ENCODE measurements at places on chromosomes 11 and 22.

GRCh38 chr11:19651653-19652052, 61.0 kb upstream of the NAV2 start:
- DNase-seq = no peak

DNA sequence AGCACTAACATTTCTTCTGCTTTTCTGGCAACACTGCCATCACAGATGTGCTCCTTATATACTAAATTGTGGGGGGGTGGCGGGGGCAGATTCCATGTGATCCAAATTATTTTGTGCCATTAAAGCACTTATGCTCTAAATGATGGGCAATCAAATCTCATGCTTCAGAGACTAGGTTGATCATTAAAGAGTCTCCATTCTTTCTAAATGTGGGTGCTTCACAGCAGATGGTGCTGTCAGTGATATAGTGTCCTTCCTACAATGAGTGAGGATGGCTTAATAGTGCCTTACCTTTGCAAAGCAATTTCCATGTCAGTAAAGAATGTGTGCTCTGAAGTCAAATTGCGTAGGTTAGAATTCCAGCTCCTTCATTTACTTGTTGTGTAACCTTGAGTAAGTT, 589.8 kb downstream of the ETS1 start:
- no peak for DNase-seq

- no peak for DNase-seq
These were observed 7.1 kb upstream of the ADORA2A start for GRCh38 chr22:24420072-24420976.

- no peak for DNase-seq
These were observed 2.0 kb downstream of the MYH9 start for GRCh38 chr22:36385491-36386350.

GRCh38 chr11:1949302-1949701, 2.2 kb downstream of the MRPL23 start:
- no peak for DNase-seq

DNA sequence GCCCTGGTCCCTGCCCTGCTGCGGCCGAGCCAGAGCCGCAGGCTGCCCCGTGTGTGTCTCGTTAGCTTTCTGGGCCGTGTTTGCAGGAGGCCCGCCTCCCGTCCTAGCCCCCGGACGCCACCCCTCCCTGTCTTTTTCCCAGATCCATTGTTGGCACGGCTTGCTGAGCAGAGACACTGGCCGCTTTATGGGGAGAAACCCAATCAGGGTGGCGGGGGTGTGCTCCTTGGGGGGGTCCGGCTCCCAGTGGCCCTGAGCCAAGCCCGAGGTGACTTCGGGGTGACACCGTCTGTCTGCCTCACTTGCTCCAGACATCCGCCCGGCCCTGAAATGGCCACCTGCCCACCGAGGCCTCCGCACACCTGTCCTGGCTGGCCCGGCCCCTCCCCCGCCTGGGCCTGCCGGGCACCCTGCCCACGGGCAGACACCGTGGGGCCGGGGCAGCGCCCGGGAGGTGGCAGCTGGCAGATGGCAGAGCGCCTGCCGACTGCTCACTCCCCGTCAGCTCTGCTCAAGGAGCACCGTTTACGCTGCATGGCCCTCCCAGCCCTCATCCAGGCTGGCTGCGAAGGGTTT, 43.1 kb upstream of the PPARA start:
- DNase-seq = no peak

DNA sequence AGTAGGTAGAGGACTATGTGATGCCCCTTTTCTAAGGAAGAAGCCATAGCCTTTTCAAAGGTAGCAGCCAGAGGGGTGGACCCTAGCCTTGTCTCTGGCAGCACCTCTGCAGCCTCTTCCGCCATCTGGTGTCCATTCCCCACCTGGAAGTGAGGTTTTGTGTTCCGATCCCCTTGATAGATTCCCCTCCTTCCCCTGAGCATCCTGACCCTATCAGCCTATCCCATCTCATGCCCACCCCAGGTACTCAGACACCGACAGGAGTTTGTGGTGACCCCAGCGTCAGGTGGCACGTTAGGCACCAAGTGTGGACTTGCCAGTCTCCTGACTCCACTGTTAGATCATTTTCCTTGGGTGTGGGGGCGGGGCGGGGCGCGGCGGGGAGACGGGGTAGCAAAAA, 398 bp upstream of the FAM89B start:
- DNase-seq = peak; percentile 54

GRCh38 chr22:22954656-22955055, 67.0 kb downstream of the IGLL5 start:
- DNase-seq = no peak

DNA sequence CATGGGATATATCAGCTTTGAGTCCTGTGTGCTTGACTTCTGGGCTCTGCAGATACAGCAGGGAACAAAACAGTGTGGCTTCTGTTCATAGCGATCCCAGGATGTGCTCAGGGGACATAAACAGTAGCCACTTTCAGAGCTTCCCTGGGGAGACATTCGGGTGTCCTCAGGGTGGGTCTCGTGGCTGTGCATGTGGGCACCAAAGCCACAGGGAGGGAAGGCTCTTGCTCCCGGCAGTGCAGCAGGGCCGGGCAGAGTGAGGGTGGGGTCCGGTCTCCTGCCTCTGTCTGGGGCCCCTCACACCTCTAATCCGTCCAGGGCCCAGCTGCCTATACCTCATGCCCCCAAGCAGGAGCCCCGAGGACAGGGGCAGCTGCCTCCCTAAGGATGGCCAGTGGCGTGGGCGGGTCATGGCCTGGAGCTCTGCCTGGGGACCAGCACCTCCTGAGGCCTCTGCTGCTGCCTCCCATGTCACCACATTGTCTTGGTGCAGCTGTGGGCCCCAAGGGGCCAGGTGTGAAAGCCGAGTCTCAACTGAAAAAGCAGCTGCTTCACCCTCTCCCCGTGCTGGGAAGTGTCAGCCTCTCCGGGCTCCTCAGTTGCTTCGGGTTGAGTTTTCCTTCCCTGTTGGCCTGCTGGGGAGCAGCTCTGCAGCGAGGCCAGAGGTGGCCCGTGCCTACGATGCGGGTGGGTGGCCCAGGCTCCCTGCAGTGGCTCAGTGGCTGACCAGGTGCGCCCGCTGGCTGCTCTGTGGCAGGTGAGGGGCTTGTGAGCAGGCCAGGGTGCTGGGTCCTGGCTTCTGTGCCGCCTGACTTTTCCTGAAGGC, 3.8 kb downstream of the TPCN2 start:
- DNase-seq = no peak

- peak; percentile 8 for DNase-seq
These were observed 50.4 kb downstream of the TCP11L1 start for GRCh38 chr11:33089776-33090175.

DNA sequence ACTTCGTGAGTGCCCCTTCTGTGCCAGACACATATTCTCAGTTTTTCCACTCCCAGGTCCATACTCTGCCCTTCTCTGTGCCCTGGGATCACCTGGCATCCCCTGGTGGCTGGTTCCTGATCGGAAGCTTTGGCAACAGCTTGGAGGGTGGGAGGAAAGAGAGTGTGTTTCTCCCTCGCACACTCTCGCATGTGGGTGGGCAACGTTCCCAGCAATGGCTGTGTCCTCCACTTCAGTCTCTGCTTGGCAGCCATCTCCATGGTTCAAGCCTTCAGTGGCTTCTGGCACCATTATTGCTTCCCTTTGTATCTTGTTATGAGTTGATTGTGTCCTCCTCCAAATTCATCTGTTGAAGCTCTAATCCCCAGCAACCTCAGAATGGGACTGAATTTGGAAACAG, 342.7 kb upstream of the SYN3 start:
- DNase-seq = no peak

DNA sequence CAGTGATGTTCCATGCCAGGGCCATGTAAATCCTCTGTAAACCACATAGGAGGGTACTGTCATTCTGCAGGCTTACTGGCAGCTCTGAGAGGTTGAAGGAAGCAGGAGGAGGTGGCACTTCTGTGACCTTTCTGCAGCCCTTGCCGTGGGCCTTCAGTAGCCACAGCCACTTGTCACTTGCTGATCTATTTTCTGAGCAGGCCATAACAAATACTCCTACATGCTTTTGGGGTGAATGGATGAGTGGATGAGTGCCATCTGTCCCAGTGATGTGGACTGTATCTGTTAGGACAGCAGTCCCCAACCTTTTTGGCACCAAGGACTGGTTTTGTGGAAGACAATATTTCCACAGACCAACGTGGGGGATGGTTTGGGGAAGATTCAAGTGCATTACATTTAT, 10.2 kb downstream of the B3GNT6 start:
- no peak for DNase-seq

- DNase-seq = no peak
These were observed 53.4 kb upstream of the SCUBE2 start for GRCh38 chr11:9144828-9145227.

GRCh38 chr11:3755151-3755550, 42.2 kb downstream of the NUP98 start:
- no peak for DNase-seq

DNA sequence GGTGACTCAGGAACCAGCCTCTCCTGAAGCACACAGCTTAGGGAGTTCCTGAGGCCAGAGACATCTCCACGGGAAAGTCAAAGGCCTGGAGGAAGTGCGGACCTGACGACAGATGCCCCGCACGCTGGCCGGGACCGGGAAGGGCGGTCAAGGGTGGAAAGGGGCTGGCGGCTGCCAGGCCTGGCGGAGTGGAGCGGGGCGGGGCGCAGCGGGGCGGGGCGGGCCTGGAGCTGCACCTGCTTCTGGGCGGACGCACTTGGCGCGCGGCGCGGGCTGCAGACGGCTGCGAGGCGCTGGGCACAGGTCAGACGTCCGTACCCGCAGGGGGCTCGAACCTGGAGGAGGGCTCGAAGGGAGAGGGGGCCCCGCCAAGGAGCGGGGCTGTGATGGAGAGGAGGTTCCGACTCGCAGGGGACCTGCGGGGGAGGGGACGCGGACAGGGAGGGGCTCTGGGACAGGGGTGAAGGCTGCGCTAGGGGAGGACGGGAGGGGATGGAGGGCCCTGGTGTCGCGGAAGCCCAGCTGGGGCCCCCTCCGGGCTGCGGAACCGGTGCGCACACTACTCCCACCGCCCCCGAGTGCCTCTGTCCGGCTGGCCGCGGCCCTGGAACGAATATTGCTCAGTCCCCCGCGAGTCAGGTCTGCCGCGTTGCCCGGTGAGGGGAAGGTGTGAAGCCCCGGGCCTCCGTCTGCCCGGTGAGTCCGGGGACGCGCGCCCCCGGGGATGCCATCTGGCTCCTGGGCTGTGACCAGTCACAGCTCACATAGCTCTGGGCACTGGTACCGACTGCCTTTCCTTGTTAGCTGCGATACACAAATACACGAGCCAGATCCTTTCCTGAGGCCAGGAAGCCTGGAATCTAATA, at the start of gene TMEM45B:
Gene TMEM45B (plus strand): TSS at position 253 of the 866 bp plus-strand sequence. CDS start 36,635 bp downstream, outside the sequence.
- no peak for DNase-seq

DNA sequence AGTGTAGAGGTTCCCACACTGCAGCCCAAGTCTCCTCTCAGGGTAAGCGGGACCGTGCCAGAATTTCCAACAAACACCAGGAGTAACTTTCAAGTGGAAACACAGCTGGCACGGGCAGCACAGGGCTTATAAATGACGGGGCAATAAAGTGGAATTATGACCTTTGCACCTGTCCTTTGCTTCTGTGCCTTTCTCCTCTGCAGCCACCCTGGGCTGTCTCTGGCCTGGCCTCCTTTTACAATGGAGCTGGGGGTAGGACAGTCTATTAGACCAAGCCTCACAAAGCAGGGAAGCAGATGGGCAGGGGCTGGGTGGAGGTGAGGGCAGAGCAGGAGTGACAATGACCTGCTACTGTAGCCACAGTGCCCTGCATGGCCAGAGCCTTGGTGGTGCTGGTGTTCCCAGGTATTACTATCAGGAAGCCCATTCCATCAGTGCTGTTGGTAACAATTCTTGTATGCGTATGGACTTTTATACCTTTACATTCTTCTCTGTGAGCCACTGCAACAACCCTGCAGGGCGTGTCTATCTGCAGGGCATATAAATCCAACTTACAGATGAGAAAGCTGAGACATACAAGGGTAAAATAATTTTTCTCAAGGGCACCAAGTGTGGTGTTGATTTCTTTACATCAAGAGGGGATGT, 387.8 kb downstream of the CTTN start:
- DNase-seq = no peak

DNA sequence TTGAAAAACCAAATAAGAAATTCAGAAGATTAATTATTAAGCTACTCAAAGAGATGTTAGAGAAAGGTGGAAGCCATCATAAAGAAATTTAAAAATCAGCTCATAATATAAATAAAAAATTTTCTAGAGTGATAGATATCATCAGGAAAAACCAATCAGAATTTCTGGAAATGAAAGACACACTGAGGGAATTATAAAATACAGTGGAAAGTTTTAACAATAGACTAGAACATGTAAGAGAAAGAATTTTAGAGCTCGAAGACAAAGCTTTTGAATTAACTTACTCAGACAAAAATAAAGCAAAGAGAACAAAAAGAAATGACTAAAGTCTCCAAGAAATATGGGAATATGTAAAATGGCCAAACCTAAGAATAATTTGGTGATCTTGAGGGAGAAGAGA, 1926.9 kb upstream of the RAG2 start:
- DNase-seq = no peak

DNA sequence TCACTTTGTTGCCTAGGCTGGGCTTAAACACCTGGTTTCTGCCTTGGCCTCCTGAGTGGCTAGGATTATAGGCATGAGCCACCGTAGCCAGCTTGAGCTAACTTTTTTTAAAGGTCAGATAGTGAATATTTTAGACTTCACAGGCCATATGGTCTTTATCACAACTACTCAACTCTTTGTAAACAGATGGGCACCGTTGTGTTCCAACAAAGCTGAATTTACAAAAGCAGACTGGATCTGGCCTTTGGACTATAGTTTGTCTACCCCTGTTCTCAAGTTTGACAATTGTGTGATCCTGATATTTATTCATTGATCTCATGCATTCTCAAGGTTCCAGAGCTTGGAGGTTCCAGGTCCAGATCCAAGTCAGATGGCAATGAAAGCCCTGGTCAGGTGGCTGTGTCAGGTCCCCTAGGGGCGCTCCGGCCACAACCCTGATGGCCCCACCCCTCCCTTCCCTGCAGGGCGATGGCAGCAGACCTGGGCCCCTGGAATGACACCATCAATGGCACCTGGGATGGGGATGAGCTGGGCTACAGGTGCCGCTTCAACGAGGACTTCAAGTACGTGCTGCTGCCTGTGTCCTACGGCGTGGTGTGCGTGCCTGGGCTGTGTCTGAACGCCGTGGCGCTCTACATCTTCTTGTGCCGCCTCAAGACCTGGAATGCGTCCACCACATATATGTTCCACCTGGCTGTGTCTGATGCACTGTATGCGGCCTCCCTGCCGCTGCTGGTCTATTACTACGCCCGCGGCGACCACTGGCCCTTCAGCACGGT, 15.8 kb downstream of the P2RY2 start:
- no peak for DNase-seq

DNA sequence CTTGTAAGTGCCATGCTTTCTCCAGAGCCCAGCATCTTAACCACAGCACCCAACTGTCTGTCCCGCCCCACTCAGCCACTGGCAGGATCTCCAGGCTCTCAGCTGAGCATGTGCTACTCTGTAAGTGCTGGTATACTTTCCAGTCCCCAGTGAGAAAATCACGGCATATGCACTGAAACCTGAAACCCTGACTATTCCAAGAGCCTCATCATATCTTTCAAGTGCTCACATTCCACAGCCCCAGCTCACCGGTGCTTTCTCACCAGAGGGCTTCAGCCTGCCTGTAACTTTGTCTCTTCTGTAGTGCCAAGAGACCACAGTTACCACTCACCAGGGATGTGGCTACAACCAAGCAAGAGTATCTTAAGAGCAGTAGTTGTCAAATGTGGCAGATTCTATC, 24.4 kb upstream of the PAMR1 start:
- DNase-seq = peak; percentile 98
